AG09309 (cell line): ENCODE measurements at places on chromosomes 3 and 15.

DNA sequence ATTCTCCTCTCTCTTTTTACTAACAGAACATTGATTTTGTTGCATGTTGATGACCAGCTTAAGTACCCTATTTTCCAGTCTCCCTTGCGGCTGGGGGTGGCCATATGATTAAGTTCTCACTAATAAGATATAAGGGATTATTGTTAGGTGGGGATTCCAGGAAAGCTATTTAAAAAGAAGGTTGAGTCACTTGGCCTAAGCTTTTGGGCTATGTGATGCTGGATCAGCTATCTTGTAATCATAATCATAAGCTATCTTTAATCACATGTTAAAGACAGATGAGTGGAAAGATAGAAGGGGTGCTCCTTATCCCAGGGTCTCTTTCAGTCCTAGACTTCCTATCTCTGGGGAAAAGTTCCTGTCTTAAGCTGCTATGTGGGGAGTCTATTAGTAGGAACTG, 59.9 kb downstream of the CGNL1 start:
- DNase-seq: no peak

DNA sequence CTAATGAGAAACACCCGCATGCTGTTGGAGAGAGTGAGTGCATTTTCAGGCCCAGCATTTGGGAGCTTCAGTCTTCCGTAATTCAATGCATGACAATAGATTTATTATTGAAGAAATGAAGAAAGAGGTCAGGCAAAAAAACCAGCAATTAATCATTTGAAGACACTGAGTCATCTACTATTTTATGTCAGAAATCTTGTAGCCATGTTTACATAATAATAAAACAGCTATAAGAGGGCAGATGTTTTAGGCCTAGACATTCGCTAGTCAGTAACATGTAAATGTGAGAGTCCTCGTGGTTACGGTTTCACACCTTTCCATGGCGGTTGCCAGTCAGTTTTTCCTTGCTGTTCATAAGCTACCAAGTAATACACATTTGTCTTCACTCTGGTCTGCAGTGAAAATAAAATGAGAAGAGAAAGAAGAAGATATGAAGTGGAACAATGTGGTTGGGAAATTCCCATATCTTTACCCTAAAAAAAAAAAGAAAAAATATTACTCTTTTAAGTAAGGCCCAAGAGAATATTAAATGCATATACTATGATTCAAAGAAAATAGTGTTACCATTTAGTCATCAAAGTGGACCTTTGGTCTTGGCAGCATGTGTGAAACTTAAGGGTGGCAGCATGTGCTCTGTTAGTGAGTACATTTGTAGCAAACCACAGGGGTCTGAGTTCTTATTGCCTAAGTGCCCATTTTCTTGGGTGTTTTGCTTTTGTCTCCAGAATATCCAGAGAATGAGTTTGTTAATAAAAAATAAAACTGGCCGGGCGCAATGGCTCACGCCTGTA, 140.5 kb upstream of the TBL1XR1 start:
- no peak for DNase-seq

DNA sequence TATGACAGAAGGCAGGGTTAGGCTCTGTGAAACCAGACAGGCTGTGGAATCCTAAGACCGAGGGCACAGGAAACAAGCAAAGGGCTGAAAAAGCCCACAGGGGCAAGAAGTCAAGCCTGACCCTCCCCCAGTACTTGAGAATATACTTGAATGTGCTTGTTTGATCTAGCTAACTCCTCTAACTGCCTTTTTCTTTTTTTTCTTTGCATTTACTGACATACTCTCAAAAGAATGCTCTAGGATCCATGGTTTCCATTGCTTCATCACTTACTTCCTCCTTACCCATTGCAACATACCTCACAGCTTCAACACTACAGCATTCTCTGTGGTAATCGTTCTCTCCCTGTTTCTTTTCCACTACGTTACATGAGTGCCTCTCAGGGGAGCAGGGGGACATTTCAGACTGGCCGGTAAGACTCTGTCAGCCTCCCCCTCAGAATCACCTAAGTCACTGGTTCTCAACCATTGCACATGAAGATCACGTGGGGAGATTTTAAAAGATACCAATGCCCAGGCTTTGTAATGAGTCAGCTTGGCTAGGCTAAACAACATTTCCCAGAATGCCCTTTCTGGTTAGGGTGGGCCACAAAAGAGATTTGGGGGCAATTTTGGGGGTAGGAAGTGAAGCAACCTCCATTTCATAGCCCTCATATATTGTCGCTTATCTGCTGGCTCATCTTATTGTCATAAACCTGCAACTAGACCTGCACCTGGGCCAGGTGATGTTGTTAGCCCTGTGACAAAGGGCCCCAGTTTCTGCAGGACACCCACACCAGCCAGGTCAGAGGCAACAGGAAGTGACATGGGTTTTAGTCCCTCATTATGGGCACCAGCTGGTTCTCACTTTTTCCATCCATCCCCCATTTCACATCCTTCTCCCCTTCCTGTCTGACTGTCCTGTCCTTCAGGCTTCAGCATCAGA, 24.6 kb upstream of the RSL24D1 start:
- DNase-seq: peak; percentile 91

DNA sequence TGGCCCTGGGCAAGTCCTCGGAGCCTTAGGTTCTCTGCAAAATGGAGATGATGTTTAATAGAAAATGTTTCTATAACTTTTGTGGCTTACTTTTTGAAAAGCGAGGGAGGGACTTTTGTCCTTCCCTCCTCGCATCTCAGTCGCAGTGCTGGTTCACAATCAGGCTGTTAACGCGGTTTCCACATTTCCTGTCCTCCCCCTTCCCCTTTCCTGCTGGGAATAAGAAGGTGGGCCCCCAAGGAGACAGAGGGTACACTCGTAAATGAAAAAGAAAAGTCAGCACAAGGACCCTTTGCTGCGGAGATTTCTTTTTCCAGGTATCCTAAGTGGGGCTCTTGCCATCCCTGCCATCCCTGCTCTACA, 29.5 kb downstream of the ARHGAP31 start:
- DNase-seq: no peak

DNA sequence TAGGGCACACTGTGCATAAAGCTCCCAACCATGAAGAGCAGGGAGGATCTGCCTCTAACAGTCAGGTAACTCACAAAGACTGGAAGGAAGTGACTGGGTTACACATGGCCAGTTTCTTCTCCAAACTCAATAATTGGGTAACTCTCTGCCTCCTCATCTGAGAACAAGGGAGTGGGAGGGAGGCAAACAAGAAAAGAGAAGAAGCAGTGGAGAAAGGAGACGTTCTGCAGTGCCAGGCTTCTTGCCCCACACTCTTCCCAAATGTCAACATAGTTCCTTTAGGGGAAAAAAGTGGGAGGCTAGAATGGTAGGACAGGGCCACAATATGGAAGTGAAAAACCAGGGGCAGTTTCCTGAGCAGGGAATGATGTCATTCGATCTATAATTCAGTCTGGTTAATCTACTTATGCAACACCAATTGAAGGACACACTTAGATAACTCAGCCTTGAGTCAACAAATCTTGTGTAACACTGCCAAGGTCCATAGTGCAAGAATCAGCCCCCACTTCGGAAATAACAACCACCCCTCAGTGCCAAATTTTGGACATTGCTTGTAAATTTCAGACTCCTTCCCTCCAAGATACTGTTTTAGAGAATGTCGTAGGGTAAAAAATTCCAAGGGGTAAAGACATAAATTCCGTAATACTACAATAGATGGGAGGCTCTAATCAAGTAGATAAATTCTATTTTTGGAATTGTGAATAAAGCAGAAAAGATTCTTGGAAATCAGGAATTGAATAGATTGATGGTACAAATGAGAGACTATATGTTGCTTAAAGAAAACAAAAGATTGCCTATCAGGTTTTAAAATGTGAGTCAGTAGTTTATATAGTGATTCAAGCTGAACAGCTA, 143.0 kb downstream of the LPP start:
- DNase-seq: peak; percentile 81

- DNase-seq: no peak
Observed at GRCh38 chr3:143809121-143809621, 39.1 kb downstream of the SLC9A9 start.

DNA sequence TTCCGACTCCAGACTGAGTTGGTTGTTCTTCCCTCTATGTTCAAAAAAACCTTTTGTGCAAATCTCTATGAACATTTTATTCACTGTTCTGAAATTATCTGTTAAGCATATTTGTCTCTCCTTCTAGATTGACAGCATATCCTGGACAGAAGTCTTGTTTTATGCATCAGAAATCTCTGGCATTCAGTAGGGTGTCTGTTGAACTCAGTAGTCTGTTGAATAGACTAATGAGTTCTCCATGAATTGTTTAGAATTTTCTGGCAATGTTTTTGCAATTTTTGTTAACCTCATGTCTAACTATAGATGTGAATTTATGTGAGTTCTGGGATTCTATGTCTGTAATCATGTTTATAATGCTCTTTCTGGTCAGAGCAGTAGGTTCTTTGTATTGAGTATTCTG, 222.5 kb upstream of the KCNMB2 start:
- DNase-seq: no peak

DNA sequence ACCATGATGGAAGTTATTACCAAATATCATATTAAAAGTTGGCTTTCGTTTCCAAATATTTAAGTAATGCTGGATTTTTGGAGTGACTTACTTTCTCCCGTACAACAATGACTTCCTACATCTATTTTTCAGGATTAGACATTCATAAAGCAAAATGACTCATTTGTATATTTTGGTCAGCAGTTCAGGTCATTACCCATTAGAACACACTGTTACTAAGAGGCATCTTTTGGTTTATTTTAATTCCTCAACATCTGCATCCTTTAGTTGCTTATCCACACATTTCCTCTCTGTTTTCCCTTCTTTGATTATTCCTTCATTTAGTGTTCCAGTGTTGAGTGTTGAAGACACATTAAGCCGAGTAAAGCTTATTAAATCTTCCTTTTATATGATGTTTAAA, 348.2 kb downstream of the NAALADL2 start:
- no peak for DNase-seq

GRCh38 chr3:81503026-81503425, 258.4 kb downstream of the GBE1 start:
- DNase-seq: no peak

DNA sequence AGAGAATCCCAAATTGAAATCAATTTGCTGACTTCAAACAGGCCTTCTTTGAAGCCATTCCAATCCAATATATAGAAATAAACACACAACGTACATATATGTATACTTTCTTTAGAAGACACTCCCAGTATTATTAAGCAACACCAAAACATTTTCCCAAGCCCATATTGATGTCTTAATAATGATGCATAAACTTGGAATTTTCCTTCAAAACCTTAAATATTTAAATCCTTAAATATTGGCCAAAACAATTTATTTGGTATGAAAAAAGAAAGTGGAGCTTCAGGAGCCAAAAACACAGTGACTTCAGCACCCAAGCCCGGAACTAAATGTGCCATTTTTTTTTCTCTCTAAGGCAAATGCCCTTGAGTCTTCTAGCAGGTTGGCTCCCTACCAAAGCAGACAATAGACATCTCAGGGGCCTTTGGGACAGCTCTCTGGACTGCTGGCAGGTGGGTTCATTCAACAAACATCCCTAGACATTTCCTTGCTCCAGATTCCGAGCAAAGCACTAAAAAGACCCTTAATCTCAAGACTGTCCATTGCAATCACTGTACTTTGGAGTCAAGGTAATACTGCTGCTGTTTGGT, 384.7 kb downstream of the NTRK3 start:
- no peak for DNase-seq
